ENCODE measurements at places on chromosomes 13 and 19.

DNA sequence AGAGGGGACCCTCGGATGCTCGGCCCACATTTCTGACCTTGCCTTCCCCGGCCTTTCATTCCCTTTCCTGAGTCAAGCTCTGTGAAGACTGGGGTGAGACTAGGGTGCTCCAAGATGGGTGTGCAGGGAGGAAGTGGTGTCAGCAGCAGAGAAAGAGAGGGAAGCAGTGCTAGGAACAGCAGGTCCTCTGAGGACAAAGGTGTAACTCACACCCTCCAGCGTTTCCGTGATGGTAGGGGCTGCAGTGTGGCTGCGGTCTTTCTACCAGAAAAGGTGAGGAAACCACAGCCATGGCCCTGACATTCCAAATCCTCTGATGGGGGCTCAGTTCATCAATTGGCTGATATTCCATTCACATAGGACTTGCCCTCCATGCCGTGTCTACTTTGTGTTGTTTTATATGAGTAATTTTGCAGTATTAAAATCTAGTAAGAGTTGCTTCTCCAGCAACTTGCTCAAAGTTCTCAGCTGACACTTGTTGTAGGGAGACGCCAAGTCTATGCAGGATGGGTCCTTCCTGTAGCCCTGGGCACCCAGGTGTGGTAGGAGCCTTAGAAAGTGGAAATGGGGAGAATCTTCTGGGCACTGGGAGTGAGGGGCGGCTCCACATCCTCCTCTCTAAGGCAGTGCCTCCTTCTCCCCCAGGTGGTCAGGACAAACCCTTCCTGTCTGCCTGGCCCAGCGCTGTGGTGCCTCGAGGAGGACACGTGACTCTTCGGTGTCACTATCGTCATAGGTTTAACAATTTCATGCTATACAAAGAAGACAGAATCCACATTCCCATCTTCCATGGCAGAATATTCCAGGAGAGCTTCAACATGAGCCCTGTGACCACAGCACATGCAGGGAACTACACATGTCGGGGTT, 1.6 kb downstream of the KIR3DL1 start:
- DNase-seq: no peak

- peak; percentile 10 for DNase-seq
These were observed 5.7 kb downstream of the CALM3 start for GRCh38 chr19:46606681-46607447.

- no peak for DNase-seq
These were observed 216.5 kb downstream of the EFNB2 start for GRCh38 chr13:106318941-106319411.

DNA sequence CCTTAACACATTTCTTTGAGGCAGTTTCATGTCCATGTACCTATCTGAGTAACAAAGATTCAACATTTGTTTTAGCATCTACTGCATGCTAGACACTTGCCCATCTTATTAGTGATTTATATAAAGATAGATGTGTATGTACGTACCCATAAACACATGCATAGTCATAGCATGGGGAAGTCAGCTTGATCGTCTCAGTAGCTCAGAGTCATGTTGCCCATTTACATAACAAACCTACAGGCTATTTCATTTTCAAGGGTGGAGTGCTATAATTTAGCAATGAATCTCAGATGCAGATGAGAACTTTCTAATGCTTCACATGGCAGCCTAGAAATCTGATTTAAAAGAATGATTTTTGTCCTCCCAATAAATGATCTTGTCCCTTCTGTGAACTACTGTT, 23.5 kb downstream of the FLT1 start:
- DNase-seq: no peak

DNA sequence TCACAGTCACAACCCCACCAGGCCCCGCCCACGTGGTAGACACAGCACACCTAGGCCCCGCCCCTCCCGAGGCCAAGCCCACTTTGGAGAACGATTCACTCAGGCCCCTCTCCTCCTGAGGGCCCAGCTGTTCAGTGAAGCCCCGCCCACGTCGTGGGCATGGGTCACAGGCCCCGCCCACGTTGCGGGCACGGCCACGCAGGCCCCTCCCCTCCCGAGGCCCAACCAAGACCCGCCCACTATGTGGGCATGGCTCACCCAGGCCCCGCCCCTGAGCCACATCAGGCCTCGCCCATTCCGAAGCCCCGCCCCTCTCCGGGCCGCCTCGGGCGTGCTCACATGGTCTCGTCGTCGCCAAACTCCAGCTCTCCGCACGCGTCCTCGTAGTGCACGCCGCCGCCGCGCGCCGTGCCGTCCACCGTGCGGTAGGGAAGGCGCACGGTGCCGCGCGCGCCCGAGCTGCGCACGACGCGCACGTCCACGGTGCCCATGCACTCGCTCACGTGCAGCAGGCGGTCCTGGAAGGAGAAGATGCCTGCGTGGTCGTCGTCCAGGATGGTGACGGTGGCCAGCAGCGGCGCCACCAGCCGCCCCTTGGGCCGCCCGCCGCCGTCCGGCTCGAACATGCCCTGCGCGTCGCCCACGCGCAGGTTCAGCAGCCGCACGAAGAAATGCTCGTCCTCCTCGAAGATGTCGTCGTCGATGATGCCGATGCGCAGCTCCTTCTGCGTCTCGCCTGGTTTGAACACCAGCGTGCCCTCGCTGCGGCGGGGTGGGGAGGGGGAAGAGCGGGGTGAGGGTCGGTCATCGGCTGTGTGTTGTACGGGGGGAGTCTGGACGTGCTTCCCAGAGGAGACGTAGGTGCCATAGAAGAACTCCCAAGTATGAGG, 24.0 kb downstream of the SLC8A2 start:
- DNase-seq: peak; percentile 74

GRCh38 chr13:80452279-80452678, 111.4 kb upstream of the SPRY2 start:
- no peak for DNase-seq

GRCh38 chr13:49370371-49370770, 73.5 kb downstream of the CAB39L start:
- no peak for DNase-seq

DNA sequence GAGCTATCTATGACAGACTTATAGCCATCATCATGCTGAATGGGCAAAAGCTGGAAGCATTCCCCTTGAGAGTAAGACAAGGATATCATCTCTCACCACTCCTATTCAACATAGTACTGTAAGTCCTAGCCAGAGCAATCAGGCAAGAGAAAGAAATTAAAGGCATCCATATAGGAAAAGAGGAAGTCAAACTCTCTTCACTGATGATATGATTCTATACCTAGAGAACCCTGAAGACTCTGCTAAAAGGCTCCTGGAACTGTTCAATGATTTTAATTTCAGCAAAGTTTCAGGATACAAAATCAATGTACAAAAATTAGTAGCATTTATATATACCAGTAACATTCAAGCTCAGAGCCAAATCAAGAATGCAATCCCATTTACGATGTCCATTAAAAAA, 21.7 kb upstream of the C1QTNF9B start:
- no peak for DNase-seq

- DNase-seq: no peak
These were observed 1941.6 kb upstream of the PRR20A start for GRCh38 chr13:55199134-55199533.

GRCh38 chr19:6803036-6803404, 30.5 kb downstream of the VAV1 start:
- DNase-seq: no peak

GRCh38 chr19:33405254-33405552, 31.7 kb downstream of the CEBPG start:
- DNase-seq: no peak

DNA sequence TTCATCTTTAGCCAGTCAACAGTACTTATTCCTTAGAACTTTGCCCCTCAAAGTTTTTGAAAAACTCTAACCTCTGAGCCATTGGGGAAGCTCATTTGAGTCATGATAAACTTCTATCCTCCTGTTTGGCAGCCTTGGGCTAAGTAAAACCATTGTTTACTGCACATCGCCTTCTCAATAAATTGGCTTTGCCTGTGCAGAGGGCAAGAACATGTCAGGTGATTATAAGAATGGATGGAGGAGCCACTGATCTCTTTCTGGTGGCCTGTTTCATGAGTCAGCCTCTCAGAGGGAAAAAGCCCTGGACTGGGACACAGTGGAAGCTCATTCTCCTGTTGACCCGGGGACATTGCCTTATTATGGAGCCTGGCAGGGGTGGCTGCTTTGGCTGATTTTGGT, 19.4 kb upstream of the PSG4 start:
- DNase-seq: no peak

DNA sequence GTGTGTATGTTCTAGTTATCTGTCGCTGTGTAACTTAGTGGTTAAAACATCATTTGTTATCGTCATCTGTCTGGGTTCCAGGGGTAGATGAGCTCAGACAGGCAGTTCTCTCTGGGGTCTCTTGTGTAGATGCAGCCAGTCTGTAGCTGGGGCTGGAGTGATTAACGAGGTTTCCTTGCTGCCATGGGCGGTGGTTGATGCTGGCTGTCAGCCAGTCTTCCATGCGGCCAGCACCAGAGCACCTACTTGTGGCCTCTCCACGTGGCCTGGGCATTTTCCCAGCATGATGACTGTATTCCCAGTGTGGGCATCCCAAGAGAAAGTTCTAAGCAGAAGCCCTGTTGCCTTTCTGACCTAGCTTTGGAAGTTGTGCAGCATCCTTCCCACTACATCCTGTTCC, 10.7 kb downstream of the ERCC5 start:
- no peak for DNase-seq

DNA sequence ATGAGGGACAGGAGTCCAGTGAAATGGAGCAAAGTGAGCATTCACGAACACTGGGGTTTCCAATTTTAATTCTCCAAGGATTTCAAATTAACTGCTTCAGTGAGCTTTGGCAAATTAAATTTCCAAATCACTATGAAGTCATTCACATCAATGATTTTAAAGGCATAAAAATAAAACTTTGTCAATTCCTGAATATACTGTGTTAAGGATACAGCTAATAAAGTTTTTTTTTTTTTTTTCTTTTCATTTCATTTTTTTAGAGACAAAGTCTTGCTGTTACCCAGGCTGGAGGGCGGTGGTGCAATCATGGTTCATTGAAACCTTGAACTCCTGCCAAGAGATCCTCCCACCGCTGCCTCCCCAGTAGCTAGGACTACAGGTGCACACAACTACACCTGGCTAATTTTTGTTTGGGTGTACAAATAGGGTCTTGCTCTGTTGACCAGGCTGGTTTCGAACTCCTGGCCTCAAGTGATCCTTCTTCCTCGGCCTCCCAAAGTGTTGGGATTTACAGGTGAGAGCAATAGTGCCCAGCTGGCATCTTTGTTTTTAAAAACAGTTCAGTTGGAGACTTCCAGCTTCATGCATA, 21.9 kb downstream of the RBM26 start:
- no peak for DNase-seq

DNA sequence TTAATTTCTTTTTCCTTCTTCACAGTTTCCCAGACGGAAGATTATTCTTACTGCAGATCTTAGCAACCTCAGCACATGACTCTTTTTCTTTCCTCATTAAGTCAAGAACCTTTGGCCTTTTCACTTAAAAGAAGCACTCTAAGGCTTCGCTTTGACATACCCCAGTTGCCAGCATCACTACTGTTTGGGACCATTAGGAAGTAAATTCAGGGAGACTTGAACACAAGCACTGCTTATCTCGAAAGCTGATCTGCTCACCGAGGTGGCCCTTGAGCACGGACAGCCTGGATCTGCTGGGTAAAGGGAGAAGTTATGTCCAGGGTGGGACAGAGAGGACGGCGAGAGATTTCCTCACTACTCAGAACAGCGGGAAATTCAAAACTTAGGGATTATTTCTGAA, 151.4 kb upstream of the RNF113B start:
- DNase-seq: no peak

GRCh38 chr19:43774103-43774939, 6.5 kb downstream of the KCNN4 start:
- DNase-seq: no peak

GRCh38 chr13:50140581-50141374, 125.5 kb downstream of the KCNRG start:
- no peak for DNase-seq

GRCh38 chr19:41795031-41795461, 1.3 kb upstream of the CEACAM3 start:
- DNase-seq: peak; percentile 62

GRCh38 chr13:101626925-101627555, 174.6 kb downstream of the ITGBL1 start:
- peak; percentile 22 for DNase-seq

- no peak for DNase-seq
These were observed 756.0 kb upstream of the PCDH20 start for GRCh38 chr13:62171697-62172096.

DNA sequence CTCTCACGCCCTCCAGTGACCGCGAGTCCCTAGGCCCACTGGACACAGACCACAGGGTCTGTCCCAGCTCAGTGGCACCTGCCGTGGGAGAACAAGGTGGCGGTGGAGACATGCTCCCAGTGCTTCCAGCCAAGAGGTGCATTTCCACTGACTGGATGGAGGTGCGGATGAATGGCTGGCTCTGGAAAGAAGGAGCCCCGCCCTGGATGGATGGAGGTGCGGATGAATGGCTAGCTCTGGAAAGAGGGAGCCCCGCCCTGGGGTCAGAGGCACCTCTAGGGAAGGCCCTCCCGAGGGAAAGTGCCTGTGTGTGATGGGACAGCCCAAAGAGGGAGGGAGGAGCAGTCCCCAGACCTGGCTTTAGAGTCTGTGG, 32.0 kb downstream of the NAXD start:
- DNase-seq: no peak

GRCh38 chr19:1154731-1155351, 19.2 kb downstream of the SBNO2 start:
- no peak for DNase-seq

GRCh38 chr19:46217476-46217875, 12.1 kb upstream of the IGFL1 start:
- no peak for DNase-seq

DNA sequence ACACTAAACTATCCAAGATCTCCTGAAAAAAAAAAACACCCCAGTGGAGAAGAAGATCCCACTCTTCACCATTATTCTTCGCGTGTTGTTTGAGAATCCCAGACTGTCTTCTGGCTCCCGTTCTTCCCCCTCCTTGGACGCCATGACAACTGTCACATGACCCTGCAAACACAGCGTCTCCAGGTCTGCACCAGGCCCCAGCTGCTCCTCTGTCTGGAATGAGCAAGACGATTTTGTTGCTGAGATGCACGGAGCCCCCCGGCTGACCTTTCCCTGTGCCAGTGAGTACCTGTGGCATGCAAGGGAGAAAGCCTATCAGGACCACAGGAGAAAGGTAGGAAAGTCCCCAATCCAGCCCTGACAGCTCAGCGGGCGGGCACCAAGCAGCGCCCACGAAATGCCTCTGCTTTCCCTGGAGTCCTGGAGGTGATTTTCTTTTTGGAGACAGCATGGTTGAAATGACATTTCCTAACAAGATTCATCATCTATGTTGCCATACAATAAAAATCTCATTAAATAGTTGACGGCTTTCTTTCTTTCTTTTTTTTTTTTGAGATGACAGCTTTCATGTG, at the start of gene CFAP97D2:
CFAP97D2 (plus strand) TSS at position 171 of the 572 bp plus-strand sequence; CDS start at position 245, 74 bp downstream.
- DNase-seq: no peak

GRCh38 chr19:12937093-12937926, 1.1 kb upstream of the CALR start:
- DNase-seq: no peak
